Activated CD8-positive, alpha-beta memory T cell treated with anti-CD3 and anti-CD28 coated beads, Interleukin-2, amount 10 ng/mL, durations not matched to agents 7 days and 5 days (primary cell): ENCODE measurements at places on chromosomes 5 and 9. TPM values are rescaled to one million over a fixed set of nuclear protein-coding genes. Genes with fewer than 3 reads are reported as not detected.

DNA sequence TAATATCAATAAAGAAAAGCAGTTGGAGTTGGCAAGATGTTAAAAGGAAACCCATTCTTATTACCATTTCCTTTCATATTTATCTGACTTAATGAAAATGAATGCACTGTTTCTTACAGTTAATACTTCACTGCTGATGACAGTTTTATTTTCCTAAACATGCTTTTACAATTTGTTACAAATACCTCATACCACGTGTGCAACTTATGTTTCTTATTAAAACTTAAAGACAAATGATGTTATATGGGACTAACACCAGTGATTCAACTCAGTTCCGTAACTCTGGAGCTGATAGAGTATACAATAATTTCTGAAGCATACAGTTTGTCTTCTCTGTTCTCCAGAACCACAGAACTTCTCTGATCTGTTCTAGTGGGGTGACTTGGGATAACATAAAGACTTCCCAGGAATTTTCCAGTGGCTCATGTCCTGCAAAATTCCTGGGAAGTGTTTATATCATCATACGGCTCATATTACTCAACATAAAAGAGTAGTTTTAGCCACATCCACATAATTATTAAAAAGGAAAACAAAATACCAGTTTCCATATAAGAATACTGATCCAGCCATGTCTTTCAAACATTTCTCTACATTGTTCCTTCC lies 1259.0 kb upstream of the C9orf72 start:
- DNase-seq, result no peak

The GRIA1 gene
- total RNA-seq, result not detected

The WDR38 gene
- total RNA-seq, result not detected

GRCh38 chr9:92001244-92001643 lies 51.2 kb upstream of the ROR2 start:
- DNase-seq, result no peak

DNA sequence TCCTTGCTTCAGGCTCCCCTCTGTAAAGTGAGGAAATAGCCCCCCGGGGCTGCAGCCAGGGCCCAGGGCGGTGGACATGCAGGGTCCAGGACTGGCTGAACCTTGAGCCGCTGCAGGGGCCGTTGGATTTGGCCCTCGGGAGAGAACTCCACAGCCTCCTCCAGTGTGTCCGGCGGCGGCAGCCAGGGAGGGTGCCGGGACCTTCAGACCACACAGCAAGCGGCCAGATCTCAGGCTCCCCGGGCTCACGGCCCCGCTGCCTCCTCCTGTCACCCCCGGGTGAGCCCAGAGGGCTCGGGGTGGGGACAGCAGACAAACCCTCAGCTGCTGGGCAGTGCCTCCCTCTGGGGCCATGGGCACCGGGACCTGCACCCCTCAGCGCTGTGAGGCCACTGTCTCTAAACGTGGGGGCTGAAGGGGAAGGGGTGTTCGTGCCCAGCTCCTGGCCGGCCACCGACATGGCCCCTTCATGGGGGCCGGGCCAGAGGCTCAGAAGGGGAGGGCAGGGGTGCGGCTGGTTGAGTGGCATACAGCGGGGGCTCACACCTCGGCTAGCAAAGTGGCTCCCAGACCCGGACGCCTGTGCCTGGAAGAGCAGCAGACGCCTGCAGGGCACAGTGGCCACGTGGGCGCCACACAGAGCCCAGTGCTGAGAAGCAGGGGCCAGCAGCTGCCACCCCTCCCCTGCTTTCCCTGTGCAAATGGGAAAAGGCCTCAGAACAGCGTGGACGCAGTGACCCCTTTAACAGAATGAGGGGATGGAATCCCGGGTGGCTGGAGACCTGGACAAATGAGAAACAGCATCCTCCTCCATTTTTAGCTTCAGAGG lies 19.7 kb downstream of the SLC9A3 start:
- no peak for DNase-seq

The NTNG2 gene
- total RNA-seq, result 7.9 TPM

The NMUR2 gene
- not detected for total RNA-seq

DNA sequence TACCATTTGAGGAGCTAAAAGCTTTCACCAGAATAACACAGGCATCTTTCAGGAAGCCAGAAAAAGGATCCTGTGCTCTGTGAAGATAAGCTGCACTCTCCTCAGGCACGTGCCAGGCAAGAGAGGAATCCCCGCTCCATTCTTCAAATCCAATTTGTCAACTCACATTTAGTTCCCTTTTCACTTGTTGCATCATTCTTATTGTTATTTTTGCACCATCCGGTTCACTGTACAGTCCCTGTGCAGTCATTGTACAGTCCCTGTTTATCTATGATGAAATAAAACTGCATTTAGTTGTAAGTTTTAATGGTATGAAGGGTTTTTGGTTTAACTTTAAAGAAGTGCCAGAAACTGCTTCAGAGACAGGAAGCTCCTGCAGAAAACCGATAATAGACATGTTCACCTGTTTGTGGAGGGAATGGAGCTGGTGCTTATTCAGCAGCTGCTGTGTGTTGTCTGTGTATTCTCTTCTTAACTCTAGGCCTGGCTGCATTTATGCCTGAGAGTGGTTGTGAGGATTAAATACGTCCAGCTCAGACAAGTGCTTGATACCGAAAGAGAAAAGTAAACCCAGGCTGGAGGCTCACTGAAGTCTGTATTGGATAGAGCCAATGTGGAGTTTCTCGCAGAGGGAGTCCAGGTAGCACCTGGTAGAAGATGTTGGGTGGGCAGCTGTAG lies 22.4 kb downstream of the IFNW1 start:
- DNase-seq, result no peak

The CSF1R gene
- 0.26 TPM for total RNA-seq

DNA sequence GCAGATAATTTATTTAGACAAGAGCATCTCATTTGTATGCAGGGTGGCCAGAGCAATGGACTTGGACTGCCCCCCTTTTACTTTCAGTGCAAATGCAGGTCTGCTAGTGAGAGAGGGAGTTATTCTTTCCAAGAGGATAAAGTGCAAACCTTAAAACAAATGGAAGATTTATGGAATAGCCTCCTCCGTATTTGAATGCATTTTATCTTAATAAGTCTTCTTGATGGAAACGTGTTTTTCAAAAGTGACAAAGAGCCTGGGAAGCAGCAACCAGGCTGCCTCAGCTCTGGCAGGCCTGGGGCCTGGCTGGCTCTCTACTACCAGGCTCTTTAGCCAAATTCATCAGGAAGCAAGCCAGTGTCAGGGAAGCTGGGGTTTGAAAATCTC lies 6.8 kb downstream of the NR2F1 start:
- DNase-seq, result no peak

DNA sequence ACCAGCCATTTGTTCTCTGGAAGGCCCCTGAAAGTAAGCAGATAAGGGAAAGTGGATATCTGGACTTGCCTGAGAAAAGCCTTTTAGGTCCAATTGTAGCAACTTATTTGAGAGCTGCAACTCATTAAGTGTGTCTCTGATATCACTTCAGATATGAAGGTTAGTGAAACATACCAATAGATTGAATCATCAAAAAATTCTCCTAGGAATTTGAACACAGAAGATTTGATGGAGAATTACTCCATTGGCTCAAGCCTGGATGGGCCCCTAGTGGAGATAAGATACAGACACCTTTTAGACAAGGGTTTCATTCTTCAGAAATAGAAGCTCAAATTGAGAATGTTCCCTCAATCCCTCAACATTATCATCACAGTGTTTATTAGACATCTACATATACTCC lies 356.7 kb downstream of the NDUFS4 start:
- DNase-seq, result no peak

DNA sequence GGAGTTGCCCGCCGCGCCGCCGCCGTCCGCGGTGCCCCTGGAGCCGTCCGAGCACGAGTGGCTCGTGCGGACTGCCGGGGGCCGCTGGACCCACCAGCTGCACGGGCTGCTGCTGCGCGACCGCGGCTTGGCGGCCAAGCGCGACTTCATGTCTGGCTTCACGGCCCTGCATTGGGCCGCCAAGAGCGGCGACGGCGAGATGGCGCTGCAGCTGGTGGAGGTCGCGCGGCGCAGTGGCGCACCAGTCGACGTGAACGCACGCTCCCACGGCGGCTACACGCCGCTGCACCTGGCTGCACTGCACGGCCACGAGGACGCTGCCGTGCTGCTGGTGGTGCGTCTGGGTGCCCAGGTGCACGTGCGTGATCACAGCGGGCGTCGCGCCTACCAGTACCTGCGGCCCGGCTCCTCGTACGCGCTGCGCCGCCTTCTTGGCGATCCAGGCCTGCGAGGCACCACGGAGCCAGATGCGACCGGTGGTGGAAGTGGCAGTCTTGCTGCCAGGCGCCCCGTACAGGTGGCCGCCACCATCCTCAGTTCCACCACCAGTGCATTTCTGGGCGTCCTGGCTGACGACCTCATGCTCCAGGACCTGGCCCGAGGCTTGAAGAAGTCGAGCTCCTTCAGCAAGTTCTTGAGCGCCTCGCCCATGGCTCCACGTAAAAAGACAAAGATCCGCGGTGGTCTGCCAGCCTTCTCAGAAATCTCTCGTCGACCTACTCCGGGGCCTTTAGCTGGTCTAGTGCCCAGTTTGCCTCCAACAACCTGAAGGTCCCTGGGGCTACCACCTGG lies 1.6 kb downstream of the SOWAHA start:
- DNase-seq, result no peak

- no peak for DNase-seq
These were observed 420.1 kb downstream of the IRX1 start for GRCh38 chr5:4015709-4016108.

GRCh38 chr5:44708602-44709001 lies 100.1 kb upstream of the MRPS30 start:
- DNase-seq, result no peak

DNA sequence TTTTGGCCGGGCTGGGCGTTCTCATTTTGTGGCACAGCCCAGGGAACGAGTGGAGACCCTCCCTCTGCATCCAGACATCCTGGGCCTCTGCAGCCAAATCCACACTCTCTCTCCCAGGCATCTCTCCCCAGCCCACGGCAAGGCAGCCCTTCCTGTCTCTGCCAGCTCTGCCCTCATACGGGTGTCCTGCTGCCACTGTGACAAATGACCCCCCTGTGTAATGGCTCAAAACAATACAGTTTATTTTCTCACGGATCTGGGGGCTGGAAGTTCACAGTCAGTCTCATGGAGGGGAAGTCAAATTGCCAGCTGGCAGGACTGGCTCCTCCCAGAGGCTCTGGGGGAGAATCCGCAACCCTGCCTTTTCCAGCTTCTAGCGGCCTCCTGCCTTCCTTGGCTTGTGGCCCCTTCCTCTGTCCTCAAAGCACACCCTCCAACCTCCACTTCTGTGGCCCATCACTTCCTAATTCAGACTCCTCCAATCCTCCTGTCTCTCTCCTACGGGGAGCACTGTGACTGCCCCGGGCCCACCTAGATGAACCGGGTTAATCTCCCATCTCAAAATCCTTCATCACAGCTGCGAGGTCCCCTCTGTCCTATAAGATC lies 70.2 kb upstream of the COL5A1 start:
- peak; percentile 35 for DNase-seq

The SPAAR gene
- total RNA-seq, result not detected

The PIP5KL1 gene
- 2.6 TPM for total RNA-seq

The DIRAS2 gene
- not detected for total RNA-seq

DNA sequence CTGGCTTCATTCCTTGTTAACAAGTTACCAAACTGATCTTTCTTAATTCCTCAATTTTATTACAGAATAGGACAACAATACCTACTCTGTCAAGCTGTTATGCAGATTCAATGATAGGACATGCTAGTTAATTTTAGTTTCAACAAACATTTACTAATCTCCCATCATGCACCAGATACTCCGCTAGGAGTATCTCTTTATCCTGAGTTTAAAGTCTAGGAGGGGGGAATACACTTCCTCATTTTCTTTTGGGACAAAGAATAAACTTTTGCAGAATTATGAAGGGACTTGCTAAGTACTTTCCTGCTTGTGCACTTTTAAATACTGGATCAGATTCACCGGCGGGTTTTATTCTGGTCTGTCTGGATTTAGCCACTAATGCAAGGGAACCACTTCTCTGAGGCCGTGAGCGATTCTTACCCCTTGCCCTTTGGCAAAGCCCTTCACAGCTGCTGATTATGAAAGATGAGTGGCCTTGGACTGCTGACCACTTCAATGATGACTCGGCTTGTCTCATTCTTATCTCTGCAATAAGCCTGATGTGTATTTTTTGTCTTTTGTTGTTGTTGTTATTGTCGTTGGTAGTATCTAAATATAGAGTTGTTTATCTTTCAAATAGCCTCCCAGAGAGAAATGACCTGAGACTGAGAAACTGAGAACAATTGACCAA lies 73.9 kb downstream of the RMI1 start:
- no peak for DNase-seq

GRCh38 chr9:133793471-133793870 lies 55.3 kb upstream of the SARDH start:
- no peak for DNase-seq
